Lung microvascular endothelial cell (primary cell): ENCODE measurements at places on chromosomes 13 and 19. TPM values are rescaled to one million over a fixed set of nuclear protein-coding genes. Genes with fewer than 3 reads are reported as not detected.

DNA sequence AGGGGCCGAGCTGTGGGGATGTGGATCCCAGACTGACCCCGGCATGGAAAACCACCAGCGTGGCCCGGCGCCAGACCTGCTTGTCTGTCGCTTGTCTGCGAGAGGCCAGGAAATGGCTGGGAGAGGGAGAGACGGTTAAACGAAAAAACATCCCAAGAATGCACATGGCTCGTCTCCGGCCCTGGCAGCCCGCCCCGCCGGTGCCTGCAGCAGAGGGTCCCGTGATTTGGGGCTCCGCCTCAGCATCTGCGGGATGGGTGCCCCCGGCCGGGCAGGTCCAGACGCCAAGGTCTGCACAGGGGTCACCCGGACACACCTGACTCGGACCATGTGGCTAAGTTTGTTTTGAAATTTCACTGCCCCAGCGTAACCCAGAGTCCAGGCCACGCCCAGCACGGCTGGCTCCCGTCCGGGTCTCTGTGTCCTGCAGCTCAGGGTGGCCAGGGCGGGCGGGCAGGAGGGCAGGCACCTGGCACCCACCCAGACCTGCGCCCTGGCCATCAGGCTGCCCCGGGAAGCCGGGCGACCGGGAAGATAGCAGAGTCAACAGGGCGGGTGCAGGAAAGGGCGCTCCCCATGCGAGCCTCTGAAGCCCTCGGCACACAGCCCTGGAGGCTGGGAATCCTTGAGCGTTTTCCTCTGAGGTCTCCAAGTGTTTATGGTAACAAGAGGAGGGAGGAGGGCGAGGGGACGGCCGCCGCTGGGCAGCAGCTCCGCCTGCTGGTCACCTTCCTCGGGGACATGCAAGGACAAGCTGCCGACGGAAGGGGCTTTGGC is 103.2 kb downstream of the GADD45B start:
- peak; percentile 99 for DNase-seq

GRCh38 chr19:37966211-37966661 is 59.2 kb downstream of the SIPA1L3 start:
- no peak for DNase-seq

GRCh38 chr13:71613066-71613745 is 253.8 kb downstream of the DACH1 start:
- DNase-seq: no peak

DNA sequence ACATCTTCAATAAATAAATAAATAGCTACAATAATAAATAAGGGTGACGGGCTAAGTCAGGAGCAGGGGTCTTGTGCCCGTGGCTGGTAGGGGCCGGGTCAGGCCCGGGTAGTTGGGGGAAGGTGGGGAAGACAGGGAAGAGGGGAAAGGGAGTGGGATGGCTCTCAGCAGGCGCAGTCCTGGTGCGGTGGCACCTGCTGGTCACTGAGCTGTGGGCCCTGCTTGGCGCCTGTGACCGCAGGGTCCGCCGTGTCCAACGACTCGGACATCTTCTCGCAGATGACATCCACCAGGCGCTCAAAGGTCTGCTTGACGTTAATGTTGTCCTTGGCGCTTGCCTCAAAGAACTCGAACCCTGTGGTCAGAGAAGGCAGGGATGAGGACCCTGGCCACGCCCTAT is 4.3 kb downstream of the MPV17L2 start:
- DNase-seq: no peak

- no peak for DNase-seq
Observed at GRCh38 chr13:25117312-25117711, 21.4 kb downstream of the PABPC3 start.

GRCh38 chr13:77800219-77800618 is 102.7 kb downstream of the SLAIN1 start:
- DNase-seq: no peak

GRCh38 chr13:33815011-33815550 is 2.9 kb upstream of the RFC3 start:
- peak; percentile 12 for DNase-seq

- no peak for DNase-seq
Observed at GRCh38 chr13:40986101-40986856, 32.8 kb downstream of the ELF1 start.

DNA sequence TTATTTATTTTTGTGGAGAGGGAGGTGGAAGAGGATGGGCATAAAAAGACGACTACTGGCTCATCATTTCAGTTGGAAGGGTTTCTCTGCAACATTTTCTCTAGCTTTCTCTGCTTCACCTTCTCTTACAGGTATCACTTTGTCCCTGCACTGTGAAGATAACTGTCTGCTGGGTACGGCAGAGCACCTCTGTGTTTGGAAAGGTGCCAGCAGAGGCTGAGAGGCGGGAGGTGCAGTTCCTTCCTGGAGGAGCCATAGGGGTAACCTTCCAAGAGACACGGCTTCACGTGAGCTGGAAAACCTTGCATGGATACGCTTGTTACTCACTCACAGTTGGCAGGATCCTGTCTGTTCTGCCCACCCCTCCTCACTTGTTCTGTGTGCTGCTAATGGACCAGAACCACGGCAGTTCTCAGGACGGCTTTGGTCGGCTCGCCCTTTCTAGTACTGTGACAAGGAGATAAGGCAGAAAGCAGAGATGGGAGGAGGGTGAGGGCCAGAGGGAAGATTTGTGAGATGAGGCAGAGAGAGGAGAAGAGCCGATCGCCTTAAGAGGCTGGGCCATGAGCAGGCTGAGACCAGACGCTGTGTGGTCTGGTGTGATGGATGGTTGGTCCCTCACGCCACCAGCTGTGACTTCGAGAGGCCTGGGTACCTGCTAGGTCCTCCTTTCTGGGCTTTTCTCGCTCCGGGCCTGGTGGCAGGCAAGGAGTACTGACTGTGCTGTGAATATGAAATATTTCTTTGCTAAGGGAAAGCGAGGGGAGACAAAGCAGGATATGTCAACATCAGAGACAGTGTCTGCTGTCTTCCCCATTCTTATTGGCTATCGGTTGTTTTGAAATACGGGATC is 66.8 kb downstream of the MRPL57 start:
- DNase-seq: no peak

GRCh38 chr13:70339738-70340137 is 231.5 kb upstream of the KLHL1 start:
- no peak for DNase-seq

DNA sequence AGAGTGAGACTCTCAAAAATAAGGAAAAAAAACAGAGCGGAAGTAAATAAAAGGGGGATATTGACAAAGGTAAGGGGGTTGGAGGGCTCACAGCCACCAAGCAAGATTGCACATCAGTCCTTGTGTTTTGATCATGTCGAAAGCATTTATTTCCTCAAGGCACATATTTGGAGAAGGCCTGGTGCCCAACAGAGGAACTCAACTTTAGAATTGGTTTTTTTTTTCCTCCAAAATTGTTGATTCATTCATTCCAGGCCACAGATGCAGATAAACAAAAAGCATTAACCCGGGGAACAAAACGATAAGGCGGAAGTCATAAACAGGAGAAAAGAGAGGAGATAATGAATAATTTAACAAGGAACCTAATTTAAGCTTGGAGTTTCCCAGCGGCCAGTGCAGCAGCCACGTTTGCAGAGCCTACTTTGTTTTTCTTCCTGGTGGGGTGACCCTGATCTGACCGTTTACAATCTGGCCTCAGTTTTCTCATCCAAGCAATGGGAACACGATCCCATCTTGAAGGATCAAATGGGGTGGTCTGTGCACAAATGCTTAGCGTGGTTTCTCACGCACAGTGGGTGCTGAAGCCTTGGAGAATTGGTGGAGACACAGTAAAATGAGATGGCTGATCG is 2.1 kb upstream of the PTPRS start:
- DNase-seq: no peak

- DNase-seq: no peak
Observed at GRCh38 chr19:57317503-57317902, 2.8 kb upstream of the ZNF543 start.

DNA sequence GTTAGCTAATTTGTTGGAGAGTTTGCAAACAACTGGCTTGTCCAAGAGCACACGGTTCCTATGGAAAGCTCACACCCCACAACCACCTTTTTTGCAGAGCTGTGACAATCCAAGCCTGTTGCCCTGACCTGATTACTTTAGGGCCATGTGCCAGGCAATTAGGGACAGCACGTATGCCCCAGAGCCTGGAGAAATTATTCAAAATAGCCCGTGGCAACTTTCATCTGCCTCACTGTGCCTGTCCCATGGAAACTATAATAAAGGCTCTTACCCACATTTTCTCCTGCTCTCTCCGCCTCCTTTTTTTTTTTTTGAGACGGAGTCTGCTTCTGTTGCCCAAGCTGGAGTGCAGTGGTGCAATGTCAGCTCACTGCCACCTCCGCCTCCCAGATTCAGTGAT is 18.6 kb upstream of the FBN3 start:
- no peak for DNase-seq

GRCh38 chr19:13530720-13531119 is 24.4 kb upstream of the CACNA1A start:
- no peak for DNase-seq

DNA sequence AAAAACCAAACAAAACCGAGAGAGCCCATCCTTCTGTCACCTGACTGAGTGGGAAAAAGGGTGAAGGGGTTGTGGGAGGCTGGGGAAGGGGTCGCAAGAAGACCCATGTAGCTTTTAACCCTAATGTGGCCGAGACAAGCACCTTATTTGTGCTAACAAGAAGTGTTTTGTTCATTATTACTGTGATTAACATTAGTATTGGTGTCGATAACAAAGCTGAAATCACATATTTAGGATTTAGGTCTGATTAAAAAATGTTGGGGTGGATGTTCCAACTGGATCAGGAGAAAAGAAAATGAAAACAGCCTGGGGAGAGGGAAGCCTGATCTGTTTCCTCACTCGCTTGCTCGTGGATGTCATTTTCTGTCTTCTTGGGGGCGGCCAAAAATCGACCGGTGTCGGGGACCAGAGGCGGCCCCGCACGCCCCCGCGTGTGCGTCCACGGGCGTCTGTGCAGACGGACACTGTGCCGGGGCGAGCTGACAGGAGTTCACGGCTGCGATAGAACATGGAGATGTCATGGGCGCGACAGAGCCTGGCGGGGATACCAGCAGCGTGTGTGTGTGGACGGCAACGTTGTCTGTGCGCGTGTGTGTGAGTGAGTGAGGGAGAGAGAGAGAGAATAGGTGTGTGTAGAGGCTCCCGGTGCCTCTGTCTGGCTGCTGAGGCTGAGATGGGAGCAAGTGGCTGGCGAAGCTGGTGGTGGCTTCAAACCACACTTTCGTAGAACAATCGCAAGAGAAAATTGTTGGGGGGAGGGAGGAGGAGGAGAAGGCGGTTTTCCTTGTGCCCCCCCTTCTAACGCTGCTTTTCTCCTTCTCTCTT is 29.1 kb downstream of the NFIX start:
- peak; percentile 67 for DNase-seq

DNA sequence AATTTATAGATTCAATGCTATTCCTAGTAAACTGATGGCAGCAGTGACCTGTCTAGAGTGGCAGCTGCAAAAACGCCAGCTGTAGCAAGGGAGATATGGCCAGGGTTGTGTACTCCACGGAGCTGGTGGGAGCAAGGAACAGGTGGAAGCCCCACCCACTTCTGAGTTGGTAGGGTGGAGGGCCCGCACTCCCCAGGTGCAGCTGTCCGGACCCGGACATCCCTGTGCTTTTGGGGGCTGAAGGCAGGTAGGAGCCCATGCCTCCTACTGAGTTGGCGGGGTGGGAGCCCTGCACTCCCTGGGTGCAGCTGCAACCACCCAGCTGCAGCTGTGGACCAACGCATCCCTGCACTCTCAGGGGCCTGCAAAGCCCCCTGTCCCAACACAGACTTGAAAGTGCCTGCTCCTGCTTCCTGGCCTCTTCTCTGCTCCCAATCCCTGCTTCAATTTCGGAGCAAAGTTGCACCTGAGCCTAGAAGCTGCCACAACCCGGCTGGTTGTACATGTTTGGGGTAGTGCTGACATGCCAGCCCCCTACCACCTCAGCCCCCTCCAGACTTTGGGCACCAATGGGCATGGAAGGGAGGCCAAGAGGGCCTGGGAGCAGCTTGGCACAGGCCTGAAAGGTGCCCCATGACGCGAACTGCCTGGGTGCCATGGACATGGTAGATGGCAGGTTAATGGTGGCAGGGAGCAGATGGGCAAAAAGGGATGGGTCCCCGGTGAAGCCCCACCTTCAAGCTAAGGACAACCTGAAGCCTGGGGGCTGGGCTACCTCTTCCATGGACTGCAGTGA is 19.8 kb downstream of the UGGT2 start:
- no peak for DNase-seq

- DNase-seq: peak; percentile 50
Observed at GRCh38 chr19:49809160-49809940, 3.7 kb downstream of the FUZ start.

- DNase-seq: no peak
Observed at GRCh38 chr19:1181606-1182005, 7.5 kb upstream of the SBNO2 start.

- no peak for DNase-seq
Observed at GRCh38 chr19:7468840-7469239, 20.0 kb downstream of the PEX11G start.

DNA sequence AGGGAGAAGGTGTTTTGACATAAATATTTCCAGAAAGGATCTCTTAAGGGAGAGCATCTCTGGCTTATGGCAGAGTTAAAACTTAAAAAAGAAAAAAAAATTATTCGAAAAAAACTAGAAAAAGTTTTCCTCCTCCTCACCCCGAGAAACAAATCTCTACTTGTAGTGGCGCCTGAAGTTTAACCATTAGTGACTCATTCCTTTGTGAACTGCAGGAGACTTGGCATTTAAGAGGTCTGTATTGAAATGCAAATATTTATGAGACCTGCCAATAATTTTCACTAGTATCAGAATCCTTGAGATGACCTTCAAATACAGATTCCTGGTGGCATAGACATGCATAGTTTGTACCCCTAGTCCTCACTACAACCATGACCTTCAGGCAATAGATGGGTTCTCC is 64.9 kb upstream of the MED4 start:
- DNase-seq: no peak

- peak; percentile 83 for DNase-seq
Observed at GRCh38 chr19:49570997-49571676, 9.2 kb downstream of the NOSIP start.

DNA sequence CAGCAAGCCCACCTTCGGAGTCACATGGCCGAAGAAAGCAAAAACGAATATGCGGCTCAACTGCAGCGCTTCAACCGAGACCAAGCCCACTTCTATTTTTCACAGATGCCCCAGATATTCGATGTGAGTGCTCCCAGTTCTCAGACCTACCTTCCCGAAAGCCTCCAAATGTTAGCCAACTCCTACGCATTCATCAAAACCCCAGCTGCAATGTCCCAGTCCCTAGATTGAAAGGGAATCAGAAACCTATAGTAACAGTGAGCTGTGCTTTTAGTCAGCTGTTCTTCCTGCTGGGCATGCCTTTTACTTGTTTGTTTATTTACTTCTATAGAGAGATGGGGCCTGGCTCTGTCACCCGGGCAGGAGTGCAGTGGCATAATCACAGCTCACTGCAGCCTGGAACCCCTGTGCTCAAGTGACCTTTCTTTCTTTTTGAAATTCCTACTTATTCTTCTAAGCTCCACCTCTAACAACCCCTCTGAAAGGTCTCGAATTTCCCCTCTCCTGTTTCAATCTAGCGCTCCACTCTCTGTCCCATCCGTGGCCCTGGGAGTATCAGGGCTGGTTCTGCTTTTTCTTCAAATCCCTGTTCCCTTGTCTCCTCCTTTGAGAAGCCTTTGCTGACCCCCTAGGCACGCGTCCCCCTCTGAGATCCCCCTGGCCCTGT is 4.4 kb downstream of the TRIP10 start:
- DNase-seq: no peak

- DNase-seq: no peak
Observed at GRCh38 chr19:16915135-16915534, 26.3 kb downstream of the F2RL3 start.

The DNAJC3 gene
- 43.8 and 68.1 TPM in 2 replicates for total RNA-seq

The CEACAM7 gene
- total RNA-seq: 0.44 and 0.60 TPM in 2 replicates

The ZNF829 gene
- total RNA-seq: 1.1 and 1.4 TPM in 2 replicates

The ZNF90 gene
- total RNA-seq: 0.60 and 0.65 TPM in 2 replicates

The MAB21L1 gene
- total RNA-seq: not detected in 2 replicates

The KRTDAP gene
- not detected in 2 replicates for total RNA-seq

The TMPRSS9 gene
- under 0.01 and 0.20 TPM in 2 replicates for total RNA-seq

The DHX34 gene
- total RNA-seq: 4.1 and 5.2 TPM in 2 replicates

The ZNF20 gene
- 2.2 and 3.2 TPM in 2 replicates for total RNA-seq
